ENCODE measurements at places on chromosomes 3 and 15. TPM values are rescaled to one million over a fixed set of nuclear protein-coding genes. Genes with fewer than 3 reads are reported as not detected.

The UMPS gene
- polyA plus RNA-seq, result 15.0 TPM

The FSIP1 gene
- polyA plus RNA-seq, result 0.27 TPM

GRCh38 chr15:78101423-78102105 is 9.2 kb downstream of the SH2D7 start:
- DNase-seq, result no peak

DNA sequence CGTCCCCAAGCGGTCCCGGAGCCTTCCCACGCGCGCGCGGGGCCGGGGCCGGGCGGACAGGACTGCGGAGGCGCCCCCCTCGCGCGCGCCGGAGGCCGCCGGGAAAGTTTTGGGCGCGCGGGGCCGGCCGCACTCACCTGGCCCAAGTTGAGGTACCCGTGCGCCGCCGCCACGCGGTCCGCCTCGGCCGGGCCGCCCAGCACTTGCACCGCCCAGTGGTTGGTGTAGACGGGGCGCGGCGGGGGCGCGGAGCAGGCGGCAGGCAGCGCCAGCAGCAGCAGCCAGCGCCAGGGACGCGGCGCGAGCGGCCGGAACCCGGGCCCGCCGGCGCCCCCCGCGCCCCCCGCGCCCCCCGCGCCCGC is 289 bp downstream of the PCSK6 start:
- no peak for DNase-seq

- DNase-seq, result no peak
Measured at GRCh38 chr3:194938845-194939531, 253.3 kb downstream of the FAM43A start.

GRCh38 chr3:15347737-15348110 is 15.3 kb upstream of the SH3BP5 start:
- DNase-seq, result no peak

DNA sequence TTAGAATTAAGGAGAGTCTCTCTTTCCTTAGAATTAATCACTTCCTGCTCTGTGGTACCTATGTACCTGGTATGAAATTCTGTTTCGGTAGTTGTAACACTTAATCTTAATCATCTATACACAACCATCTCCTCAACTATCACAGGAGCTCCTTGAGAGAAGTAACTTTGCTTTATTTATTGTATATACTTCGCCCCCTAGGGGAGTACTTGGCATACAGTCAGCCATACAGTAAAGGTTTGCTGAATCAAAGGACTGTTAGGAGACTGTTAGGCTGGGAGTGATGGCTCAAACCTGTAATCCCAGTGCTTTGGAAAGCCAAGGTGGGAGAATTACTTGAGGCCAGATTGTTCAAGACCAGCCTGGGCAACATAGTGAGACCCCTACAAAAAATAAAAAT is 44.7 kb downstream of the RORA start:
- no peak for DNase-seq

Measured in urinary bladder (tissue), 4 donors.